CD14-positive monocyte (primary cell): ENCODE measurements at places on chromosomes 5 and 9. TPM values are rescaled to one million over a fixed set of nuclear protein-coding genes. Genes with fewer than 3 reads are reported as not detected.

Gene FOXD4L4
- polyA plus RNA-seq, result not detected

Gene FOXD4L3
- not detected for polyA plus RNA-seq

Gene PFN3
- polyA plus RNA-seq, result not detected

DNA sequence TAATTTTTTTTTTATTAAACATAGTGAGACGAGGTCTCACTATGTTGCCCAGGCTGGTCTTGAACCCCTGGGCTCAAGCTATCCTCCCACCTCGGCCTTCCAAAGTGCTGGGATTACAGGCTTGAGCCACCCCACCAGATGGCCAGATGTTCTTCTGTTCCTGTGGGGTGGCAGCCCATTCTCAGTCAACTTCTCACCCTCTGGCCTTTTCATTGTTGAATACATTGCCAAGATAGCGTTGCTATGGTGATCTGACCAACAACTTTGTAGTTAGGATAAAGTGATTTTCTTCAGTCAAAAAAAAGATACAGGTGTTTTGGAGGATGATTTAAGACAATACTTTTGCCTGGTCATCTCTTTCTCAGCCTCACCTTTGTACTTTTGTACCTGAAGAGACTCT, 109.1 kb downstream of the EGFLAM start:
- no peaks in the 10 kb centered on the region for H3K4me1 ChIP-seq
- no peak for DNase-seq
- no peak overlapping the region for H3K27ac ChIP-seq
- no peaks in the 10 kb centered on the region for H3K36me3 ChIP-seq
- no peak overlapping the region for H3K4me3 ChIP-seq
- H3K27me3 ChIP-seq, result no peaks in the 10 kb centered on the region

- H3K4me3 ChIP-seq, result no peak overlapping the region
- H3K36me3 ChIP-seq, result no peaks in the 10 kb centered on the region
- no peak overlapping the region for H3K27ac ChIP-seq
- no peaks in the 10 kb centered on the region for H3K4me1 ChIP-seq
- H3K27me3 ChIP-seq, result no peaks in the 10 kb centered on the region
These were observed 180.0 kb downstream of the SPATA31D1 start for GRCh38 chr9:82168585-82168984.

GRCh38 chr9:86253577-86253976, 5.9 kb downstream of the C9orf153 start:
- H3K36me3 ChIP-seq, result no peaks in the 10 kb centered on the region
- no peak overlapping the region for H3K27ac ChIP-seq
- H3K4me3 ChIP-seq, result no peak overlapping the region
- no peaks in the 10 kb centered on the region for H3K4me1 ChIP-seq
- no peak for DNase-seq

DNA sequence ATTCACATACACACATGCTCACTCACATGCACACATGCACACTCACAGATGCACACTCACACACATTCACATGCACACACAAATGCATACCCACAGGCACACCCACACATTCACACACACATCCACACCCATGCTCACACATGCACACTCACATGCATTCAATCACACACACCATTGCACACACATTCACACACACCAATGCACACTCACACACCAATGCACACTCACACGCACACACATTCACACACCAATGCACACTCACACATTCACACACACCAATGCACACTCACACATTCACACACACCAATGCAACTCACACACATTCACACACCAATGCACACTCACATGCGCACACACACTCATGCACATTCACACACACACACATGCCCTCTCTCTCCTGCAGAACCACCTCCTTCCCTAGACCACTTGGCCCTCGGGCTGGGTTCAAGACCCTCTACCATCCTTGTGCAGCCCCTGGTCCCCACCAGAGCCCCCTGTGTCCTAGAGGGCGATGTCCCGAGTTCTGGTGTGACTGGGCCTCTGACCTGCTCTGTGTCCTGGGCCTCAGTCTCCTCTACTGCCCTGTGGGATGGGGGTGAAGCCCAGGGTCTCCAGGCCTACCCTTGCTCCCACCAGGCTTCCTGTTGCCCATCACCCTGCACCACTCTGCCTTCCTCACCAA, 139.0 kb downstream of the OLFM1 start:
- H3K4me3 ChIP-seq, result no peak overlapping the region
- H3K36me3 ChIP-seq, result no peaks in the 10 kb centered on the region
- no peak for DNase-seq
- H3K27me3 ChIP-seq, result no peaks in the 10 kb centered on the region

- H3K4me1 ChIP-seq, result peaks cover 25% of the 10 kb centered on the region
- H3K27ac ChIP-seq, result no peak overlapping the region
- no peak for DNase-seq
- no peaks in the 10 kb centered on the region for H3K36me3 ChIP-seq
- no peak overlapping the region for H3K4me3 ChIP-seq
- H3K27me3 ChIP-seq, result no peaks in the 10 kb centered on the region
These were observed 3.0 kb upstream of the C1QTNF3 start for GRCh38 chr5:34045996-34046395.

GRCh38 chr9:81182431-81182830, 506.9 kb downstream of the TLE1 start:
- no peak overlapping the region for H3K27ac ChIP-seq
- no peaks in the 10 kb centered on the region for H3K36me3 ChIP-seq
- no peaks in the 10 kb centered on the region for H3K4me1 ChIP-seq
- no peak overlapping the region for H3K4me3 ChIP-seq

DNA sequence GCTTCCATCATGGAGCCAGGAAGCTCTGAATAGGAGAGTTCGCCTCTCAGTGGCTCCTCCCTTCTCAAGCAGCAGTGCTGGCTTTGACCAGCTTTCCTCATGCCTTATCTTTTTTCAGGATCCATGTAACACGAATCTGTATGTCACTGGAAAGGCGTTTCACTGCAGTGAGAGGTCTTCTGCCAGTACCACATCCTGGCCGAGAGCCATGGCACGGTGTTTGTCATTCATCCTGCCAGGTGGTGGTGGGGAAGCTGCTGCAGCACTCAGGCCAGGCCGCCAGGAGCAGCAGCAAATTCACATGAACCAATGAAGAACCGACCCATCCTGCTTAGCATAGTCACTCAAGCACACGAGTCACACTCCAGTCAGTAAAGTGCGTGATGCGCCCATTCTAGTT, 179.0 kb downstream of the FANCC start:
- H3K27ac ChIP-seq, result no peak overlapping the region
- no peaks in the 10 kb centered on the region for H3K4me1 ChIP-seq
- DNase-seq, result no peak

- H3K36me3 ChIP-seq, result no peaks in the 10 kb centered on the region
- no peaks in the 10 kb centered on the region for H3K27me3 ChIP-seq
- DNase-seq, result peak; percentile 83
These were observed 21.5 kb upstream of the AKNA start for GRCh38 chr9:114409103-114409780.

DNA sequence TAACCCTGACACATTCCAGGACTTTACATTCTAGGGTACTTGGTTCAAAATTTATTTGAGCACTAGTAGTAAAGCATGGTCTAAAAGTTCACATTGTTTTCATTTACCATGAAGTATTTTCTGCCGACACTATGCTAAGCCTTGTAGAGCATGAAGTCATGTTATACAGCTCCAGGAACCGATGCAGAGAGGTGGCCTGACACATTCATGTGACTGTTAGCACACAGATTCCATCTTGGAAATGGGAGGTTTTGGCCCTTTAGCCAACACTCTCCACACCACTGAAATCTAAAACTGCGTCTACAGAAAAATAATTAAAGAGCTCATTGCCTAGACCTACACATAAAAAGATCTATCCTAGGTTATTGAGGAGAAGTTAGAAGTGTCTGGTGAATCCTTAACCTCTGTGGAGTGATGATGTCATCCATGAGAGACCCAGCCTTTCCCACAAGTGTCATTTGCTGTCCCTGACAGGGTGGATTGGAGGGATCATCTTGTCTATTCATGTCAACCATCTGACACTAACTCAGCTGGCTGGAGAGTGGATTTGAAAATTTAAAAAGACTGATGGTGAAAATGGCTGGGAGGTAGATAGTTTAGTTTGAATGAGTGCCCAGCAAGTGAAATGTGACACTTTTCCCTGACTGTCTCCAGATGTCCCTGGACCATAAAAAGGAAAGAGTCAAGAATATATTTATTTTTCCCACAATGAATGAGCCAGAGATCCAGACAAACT, 1.3 kb downstream of the RANBP3L start:
- no peak for DNase-seq
- no peak overlapping the region for H3K27ac ChIP-seq
- no peak overlapping the region for H3K4me3 ChIP-seq
- no peaks in the 10 kb centered on the region for H3K4me1 ChIP-seq
- H3K36me3 ChIP-seq, result no peaks in the 10 kb centered on the region

DNA sequence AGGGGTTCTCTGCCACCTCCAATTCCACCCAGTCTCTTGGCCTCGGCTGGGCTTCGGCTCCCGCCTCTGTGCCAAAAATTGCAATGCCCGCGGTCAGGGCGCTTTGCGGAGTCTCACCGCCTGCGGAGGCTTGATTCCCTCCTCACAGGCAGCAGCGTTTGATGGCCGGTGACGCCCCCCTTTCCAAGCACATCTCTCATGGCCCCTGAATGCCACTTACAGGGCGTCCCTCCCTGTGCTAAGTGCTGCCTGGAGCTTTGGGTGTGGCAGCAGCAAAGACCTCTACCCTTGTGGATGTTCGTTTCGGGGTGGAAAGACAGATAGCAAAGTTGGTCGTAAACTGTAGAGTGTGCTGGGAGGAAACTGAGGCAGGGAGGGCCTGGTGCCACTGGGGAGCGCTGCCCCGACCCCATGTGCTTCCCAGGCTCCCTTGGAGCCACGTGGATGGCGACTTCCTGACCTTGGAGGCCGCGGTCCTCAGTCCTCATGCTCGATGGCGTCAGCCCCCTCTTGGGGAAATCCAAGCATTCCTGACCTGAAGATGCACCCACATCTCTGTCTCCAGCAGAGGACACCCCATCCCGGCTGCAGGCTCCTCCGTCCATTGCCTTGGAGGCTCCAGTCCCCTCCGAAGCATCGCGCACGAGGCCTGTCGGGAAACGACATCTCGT, 249.2 kb upstream of the IRX4 start:
- no peaks in the 10 kb centered on the region for H3K36me3 ChIP-seq
- H3K27me3 ChIP-seq, result no peaks in the 10 kb centered on the region
- DNase-seq, result no peak
- no peak overlapping the region for H3K27ac ChIP-seq
- H3K4me1 ChIP-seq, result no peaks in the 10 kb centered on the region

DNA sequence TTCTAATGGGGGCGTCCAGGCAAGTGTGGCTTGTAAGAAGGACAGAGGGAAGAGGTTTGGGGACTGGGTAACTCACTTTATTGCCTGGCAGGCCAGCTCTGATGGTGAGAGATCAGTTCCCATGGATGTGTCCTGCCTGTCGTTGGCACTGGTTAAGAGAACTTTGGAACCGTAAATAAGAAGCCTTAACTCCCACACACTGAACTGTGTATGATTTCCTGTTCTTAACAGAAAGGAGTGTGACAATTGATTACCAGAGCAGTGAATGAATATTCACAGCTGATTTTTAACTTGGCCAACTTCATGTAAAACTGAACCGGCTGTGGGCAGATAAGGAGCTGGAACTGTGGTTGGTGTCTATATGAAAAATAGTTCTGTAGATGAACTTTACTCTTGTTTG, 63.2 kb downstream of the MEGF10 start:
- H3K27ac ChIP-seq, result no peak overlapping the region
- H3K36me3 ChIP-seq, result no peaks in the 10 kb centered on the region
- H3K4me1 ChIP-seq, result no peaks in the 10 kb centered on the region
- no peak for DNase-seq
- H3K4me3 ChIP-seq, result no peak overlapping the region
- H3K27me3 ChIP-seq, result no peaks in the 10 kb centered on the region
